ENCODE measurements at places on chromosomes 2 and 18.

- no peak for DNase-seq
These were observed 3.1 kb upstream of the B3GNT2 start for GRCh38 chr2:62192811-62193210.

- no peak for DNase-seq
These were observed 381.5 kb upstream of the ETAA1 start for GRCh38 chr2:67015681-67016080.

DNA sequence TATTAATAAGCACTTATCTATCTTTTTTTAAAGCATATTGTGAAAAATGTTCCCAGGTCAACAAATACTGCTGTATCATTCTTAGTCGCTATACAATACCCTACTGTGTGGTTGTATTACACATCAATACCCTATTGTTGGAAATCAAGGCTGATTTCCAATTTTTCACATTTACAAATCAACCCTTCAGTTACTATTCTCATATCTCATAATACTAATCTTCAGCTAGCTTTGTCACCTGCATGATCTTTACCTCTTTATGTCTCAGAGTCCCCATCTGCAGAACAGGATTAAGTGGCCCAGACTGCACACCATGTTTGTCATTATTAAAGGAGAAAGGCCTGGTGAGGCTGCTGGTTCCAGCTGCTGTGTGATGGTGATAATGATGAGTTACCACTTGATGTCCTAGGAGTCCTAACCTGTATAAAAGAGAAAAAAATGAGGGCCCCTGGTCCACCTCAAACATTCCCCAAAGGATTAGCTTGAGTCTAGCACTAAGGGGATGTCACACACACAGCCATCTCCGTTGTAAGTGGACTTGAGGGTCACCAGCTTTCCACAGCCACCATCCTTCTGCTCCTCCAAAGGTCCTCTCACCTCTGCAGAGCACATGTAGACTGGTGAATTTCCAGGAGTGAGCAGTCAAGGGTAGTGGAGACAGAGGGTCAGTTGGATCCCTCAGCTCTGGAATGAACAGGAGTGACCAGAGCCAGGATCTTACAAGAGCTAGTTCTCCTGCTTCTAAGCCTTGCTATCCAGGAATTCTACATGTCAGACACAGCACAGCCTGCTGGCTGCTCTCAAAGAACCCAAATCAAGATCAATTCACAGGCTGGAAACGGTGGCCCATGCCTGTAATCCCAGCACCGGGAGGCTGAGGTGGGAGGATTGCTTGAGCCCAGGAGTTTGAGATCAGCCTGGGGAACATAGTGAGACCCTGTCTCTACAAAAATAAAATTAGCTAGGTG is 36.0 kb upstream of the BIN1 start:
- DNase-seq, result no peak

GRCh38 chr18:55981712-55982475 is 393.9 kb upstream of the TCF4 start:
- no peak for DNase-seq

DNA sequence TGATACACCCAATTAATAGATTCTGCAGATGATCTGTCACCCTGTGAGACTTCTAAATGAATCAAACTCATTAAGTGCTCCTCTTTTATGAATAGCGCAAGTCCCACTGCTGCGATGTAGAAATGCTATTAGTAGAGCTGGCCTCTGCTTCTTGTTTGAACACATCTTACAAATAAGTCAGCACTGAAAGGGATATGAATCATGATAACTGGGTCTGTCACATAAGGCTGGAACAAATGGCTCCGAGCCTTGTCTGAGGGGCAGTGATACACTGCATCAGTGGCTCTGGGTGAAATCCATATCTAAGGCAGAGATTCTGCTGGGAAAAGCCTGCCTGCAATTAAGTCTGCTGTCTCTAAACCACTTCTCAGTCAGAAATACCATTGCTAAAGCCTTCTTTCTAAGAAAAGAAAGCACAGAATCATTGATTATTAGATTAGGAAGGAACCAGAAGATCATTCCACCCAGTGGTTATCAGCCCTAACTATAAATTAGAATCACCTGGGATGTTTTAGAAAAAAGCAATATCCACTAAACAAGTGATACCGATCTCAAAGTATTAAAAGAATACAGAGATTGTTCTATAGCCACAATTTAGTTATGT is 75.2 kb downstream of the SLC5A7 start:
- DNase-seq, result no peak

GRCh38 chr2:216635171-216635570 is 2.0 kb downstream of the IGFBP2 start:
- no peak for DNase-seq

GRCh38 chr18:79217979-79218604 is 148.9 kb downstream of the ATP9B start:
- DNase-seq, result no peak

GRCh38 chr2:151302879-151303278 is 13.4 kb upstream of the NMI start:
- DNase-seq, result no peak
